ENCODE measurements at places on chromosomes 2 and 18.

DNA sequence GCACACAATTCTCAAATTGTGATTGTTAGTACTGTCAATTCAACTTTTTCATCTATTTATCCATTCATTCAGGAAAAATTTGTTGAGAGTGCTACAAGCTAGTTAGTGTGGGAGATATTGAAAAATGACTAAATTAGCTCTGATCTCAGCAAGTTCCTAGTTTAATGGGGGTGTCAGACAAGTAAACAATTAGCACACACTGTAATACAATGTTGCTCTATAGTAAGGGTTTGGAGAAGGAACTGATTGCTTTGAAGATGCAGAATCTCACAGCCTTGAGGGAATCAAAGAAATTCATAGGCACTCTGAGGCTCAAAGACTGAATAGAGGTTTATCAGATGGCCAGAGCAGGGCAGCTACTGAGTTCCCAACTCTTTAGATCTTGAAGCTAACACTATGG is 6.8 kb upstream of the CCNYL1 start:
- no peak for DNase-seq

DNA sequence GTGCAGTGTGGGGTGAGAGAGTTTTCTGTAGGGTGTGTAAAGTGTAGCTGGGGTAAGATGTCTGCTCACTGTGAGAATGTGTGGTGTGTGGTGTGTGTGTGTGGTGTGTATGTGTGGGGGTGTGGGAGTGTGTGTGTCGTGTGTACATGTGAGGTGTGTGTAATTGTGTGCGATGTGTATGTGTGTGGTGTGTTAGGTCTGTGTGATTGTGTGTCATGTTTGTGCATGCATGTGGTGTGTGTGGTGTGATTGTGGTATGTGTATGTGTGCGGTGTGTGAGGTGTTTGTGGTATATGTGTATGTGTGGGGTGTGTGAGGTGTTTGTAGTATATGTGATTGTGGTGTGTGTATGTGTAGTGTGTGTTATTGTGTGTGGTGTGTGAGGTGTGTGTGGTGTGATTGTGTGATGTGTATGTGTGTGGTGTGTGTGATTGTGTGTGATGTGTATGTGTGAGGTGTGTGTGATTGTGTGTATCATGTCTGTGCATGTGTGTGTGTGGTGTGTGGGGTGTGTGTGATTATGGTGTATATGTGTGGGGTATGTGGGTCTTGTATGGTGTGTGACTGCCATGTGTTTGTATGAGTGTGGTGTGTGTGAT is 241.7 kb upstream of the HDAC4 start:
- no peak for DNase-seq

DNA sequence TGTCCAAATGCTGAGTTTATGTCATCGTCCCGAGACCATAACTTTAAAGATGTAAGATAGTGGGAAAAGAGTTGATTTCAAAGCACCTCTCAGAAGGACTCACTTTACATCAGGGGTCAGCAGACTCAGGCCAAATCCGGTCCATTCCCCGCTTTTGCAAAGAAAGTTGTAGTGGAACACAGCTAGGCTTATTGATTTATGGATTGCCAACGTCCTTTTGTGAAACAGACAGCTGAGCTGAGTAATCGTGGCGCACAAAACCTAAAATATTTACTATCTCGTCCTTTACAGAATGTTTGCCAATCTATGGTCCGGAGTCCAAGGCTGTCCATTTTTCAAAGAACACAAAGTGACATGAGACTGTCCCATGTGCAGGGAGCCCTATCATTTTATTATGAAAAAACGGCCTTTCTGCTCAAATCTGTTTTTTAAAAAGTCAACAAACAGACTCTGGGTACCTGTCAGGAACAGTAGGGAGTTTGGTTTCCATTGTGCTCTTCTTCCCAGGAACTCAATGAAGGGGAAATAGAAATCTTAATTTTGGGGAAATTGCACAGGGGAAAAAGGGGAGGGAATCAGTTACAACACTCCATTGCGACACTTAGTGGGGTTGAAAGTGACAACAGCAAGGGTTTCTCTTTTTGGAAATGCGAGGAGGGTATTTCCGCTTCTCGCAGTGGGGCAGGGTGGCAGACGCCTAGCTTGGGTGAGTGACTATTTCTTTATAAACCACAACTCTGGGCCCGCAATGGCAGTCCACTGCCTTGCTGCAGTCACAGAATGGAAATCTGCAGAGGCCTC is at the start of gene IL1RN:
TSS of gene IL1RN (plus strand) at position 754 of the 801 bp plus-strand sequence. CDS start at position 781, 27 bp downstream.
- no peak for DNase-seq

DNA sequence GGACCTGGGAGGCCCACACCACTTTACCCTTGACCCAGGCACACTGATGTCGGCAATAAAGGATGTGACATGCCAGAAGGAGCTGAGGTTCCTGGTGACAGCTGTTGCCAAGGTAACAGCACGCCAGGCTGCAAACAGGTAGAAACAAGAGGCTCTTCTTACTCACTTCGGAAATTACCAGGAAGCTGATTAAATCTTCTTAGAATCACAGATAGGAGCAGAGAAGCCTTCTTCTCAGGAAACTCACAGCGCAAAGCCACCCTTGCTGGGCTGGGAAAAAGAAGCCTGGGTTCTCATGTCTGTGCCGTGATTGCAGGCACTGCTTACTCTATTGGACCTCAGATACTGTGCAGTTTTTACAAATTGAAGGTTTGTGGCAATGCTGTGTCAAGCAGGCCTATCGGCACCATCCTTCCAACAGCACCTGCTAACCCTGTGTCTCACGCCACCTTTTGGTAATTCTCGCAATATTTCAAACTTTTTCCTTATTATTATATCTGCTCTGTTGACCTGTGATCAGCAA is 61.0 kb upstream of the TAF1B start:
- peak; percentile 37 for DNase-seq

DNA sequence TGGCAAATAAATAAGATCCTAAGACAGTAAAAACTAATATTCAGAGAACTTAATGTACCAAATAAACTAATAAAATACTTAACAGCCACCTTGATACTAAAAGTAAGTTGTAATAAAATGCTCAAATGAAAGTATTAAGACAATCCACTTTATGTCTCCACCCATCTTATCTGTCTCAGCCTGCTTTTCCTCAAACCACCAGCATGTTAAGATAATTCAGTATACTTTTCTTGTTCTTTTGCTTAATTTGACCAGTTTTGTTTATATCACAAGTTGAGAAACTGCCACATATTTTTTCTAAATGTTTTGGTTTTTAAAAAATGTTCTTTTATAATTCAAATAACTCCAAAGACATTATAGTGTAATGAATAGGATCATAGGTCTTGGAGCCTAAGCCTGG is 142.0 kb downstream of the MBD5 start:
- DNase-seq = no peak

DNA sequence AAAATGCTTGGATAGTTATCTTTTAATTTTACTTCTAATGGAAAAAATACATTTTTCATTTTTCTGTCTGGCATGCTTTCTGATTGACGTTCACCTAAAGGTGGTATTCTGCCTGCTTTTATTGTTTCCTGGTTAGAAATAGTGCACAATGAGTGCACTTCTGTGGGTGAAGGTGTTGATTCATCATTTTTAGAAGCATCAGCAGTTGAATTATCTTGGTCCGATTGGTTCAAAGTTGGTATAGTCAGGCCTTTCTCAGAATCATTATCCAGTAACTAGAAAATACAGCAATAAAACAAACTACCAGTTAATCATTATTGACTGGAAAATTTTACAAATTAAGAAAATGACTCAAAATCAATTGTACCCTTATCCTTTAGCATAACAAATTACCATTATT is 84.5 kb downstream of the STRADB start:
- DNase-seq = no peak

DNA sequence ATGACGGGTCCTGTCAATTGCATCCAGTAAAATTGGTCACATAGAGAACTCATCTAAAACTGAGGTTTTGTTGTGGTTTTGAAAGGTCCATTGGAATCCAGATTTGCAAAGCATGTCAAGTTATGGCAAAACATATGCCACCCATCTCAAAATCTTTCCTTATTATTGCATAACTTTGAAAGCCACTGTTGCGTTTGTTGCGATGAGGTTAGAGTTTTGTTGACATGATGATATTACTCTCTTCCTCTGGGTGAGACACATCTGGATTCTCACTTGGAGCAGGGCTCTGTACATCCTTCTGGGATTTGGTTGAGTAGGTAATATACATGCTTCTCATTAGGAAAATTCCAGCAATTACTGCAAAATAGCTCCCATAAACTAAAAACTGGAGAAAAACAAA is 20.6 kb downstream of the SCYGR5 start:
- no peak for DNase-seq

DNA sequence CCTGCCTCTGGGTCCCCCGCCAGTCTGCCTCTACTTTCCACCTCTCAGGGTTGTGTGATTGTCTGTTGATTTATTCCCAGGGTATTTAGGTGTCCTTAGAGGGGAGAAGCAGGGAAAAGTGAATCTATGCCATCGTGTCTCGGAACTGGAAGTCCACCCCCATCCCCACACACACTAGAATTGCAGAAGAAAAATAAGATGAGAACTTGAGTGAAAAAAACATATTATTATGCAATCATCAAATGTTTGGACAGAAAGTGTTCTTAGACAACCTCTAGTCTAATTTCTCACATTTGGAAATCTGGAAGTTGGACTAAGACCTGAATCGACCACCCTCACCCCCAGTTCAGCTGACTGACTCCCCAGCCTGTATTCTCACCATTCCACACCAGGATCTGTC is 14.1 kb upstream of the CASP8 start:
- no peak for DNase-seq
